ENCODE measurements at places on chromosomes 5 and 9. TPM values are rescaled to one million over a fixed set of nuclear protein-coding genes. Genes with fewer than 3 reads are reported as not detected.

Gene FOXD1
- total RNA-seq, result 0.42 TPM

GRCh38 chr9:110623462-110624025 is 44.0 kb upstream of the SVEP1 start:
- peak; percentile 79 for DNase-seq
- H3K4me3 ChIP-seq, result no peak overlapping the region
- no peaks in the 10 kb centered on the region for H3K27me3 ChIP-seq
- H3K4me1 ChIP-seq, result no peaks in the 10 kb centered on the region
- no peaks in the 10 kb centered on the region for H3K36me3 ChIP-seq
- H3K27ac ChIP-seq, result no peak overlapping the region

Gene TAF1L
- total RNA-seq, result 0.04 TPM

GRCh38 chr5:41834506-41834905 is 35.7 kb downstream of the OXCT1 start:
- H3K4me1 ChIP-seq, result no peaks in the 10 kb centered on the region
- no peaks in the 10 kb centered on the region for H3K27me3 ChIP-seq
- no peak overlapping the region for H3K4me3 ChIP-seq
- H3K36me3 ChIP-seq, result no peaks in the 10 kb centered on the region
- DNase-seq, result no peak
- no peak overlapping the region for H3K27ac ChIP-seq

GRCh38 chr5:63125862-63126261 is 547.2 kb downstream of the LRRC70 start:
- no peaks in the 10 kb centered on the region for H3K36me3 ChIP-seq
- DNase-seq, result peak; percentile 62
- H3K27ac ChIP-seq, result no peak overlapping the region
